ENCODE measurements at places on chromosomes 1 and 21.

- no peak for DNase-seq
Observed at GRCh38 chr1:30923597-30923996, 15.0 kb upstream of the SDC3 start.

DNA sequence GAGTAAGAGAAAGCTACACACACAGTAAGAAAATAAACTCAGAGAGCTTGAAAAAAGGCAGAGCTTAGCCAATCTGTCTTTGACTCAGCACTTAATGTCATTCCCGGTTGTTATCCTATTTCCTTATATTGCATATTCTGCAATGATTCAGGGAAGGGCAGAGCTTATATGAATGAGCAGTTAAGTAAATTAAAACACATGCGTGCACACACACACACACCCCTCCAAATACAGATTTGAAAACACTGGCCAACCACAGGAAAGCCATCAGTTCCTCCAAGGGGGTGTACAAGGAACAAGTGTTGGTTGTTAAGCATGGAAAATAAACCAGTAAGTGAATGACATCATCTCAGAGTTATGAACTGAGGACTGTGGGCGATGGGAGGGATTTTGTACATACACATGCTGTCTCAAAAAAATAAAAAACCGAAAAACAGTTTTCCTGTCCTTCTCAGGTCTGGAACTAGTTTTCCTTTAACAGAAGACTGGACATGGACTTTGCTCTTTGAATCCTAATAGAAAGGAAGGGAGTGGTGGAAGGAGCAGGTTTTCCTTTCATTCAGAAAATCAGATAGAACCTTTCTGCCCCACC lies 1.0 kb downstream of the IQGAP3 start:
- no peak for DNase-seq

DNA sequence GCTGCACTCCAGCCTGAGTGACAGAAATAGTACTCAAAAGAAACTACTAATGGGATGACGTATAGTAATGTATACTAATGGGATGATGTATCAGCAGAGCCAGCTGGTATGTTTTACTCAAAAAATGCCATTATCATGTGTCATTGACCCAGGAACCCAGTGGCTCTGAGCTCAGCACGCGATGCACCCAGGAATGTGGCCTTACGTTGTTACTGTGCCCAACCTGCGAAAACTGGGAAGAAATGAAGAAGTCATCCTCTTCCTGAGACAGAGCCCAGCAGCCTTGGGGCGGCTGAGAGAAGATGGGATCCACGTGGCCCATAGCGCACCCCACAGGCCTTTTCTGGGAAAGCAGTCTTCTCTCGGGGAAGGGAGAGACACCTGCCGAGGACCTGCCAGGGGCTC lies 8.8 kb downstream of the UBE2J2 start:
- no peak for DNase-seq

GRCh38 chr1:200081151-200081968 lies 53.9 kb downstream of the NR5A2 start:
- DNase-seq: no peak

DNA sequence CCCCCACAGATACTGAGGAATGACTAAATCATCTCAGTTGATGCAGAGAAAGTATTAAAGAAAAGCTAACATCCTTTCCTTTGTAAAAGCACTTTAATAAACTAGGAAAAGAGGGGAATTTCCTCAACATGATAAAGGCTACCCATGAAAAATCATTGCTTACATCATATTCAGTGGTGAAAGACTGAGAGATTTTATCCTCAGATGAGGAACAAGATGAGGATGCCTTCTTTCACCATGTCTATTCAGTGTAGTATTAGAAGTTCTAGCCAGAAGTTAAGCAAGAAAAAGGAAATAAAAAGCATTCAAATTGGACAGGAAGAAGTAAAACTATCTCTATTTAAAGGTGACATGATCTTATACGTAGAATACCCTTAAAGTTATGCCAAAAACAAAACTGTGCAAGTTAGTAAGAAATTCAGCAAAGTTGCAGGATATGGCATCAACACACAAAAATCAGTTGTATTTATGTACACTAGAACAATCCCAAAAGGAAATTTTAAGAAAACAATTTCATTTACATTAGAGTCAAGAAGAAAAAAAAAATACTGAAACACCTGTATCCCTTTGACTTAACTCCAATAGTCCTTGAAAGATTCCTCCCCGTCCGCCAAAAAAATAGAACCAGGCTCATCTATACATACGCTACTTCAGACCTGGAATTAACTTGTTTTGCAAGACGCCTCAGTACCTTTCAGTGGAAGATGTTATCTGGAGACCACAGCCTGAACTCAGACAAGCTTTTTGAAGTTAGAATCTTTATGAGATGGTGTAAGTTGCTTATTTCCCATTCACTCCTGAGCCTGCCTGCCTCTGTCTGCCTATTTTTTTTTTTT lies 17.5 kb downstream of the ZMYM4 start:
- DNase-seq: no peak

DNA sequence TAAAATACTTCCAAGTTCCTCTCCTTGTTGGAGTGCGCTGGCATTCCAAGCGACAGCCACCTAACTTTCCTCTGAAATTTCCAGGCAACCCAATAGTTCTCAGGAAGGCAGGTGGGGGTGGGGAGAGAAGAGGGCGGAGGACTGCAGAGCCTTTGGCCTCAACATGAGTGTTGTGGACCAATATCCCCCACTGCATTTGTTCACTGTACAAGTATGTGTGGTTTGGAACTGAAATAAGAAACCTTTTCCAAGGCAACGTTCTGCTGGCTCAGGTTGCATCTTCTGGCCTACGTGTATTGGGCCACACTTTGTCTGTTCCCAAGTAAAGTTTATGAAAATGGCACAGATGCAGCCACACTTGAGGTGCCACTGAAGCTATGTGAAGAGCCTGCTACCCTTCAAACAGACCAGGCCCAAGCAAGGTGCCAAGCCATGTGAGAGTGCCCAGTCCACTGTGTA lies 153.4 kb downstream of the DHRS3 start:
- DNase-seq: no peak

GRCh38 chr1:77348549-77348948 lies 66.7 kb downstream of the AK5 start:
- no peak for DNase-seq

GRCh38 chr1:173861731-173862145 lies 6.1 kb downstream of the GAS5 start:
- DNase-seq: peak; percentile 70

- DNase-seq: no peak
Observed at GRCh38 chr1:10958614-10959013, 53.8 kb upstream of the TARDBP start.

- DNase-seq: no peak
Observed at GRCh38 chr1:232014941-232015340, 388.4 kb downstream of the DISC1 start.

All from GM12865 (cell line).